Astrocyte (in vitro differentiated cells and primary cell): ENCODE measurements at places on chromosomes 6 and 20.

DNA sequence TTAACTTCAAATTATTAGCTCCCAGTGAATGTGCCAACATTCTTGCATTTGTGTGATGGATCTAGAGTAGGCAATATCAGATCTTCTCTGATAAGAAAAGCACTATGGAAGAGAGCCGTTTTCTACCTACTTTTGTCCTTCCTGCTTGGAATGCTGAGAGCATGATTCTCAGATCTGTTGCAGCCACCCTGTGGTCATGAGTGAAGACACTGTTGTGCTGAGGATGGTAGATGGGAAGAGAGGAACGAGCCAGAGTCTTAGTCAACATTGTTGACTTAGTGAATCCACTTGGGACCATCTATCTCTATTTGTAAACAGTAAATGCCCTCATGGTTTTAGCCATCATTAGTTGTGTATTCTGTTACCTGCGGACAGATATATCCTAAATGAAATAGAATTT is 202.6 kb downstream of the CD109 start:
- H3K4me3 ChIP-seq: no peak overlapping the region
- no peak overlapping the region for H3K27ac ChIP-seq
- no peaks in the 10 kb centered on the region for H3K36me3 ChIP-seq
- H3K4me1 ChIP-seq: no peaks in the 10 kb centered on the region
- no peak for DNase-seq

- peak overlapping the region; percentile 64 for H3K4me3 ChIP-seq
- no peak overlapping the region for H3K27ac ChIP-seq
- no peaks in the 10 kb centered on the region for H3K36me3 ChIP-seq
- DNase-seq: peak; percentile 27
Observed at GRCh38 chr20:40688129-40689099, 622 bp downstream of the MAFB start.

DNA sequence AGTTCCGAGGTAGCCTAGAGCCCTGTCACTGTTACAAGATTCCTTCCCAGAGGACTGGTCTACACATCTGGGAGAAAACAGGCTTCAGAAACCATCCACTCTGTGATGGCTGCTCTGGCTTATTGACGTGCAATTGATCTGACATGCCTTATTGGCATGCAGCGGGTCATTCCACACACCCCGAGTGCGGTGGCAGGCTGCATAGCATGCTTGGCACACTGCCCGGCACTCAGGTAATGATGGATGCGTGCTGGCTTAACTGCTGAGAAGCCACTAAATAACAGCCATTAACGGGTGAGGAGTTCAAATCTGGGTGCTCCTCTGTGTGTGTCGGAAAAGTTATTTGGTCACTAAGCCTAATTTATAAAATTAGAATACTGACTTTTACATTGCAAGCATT is 67.9 kb upstream of the CDH4 start:
- H3K27me3 ChIP-seq: no peaks in the 10 kb centered on the region
- no peaks in the 10 kb centered on the region for H3K36me3 ChIP-seq
- H3K4me1 ChIP-seq: peaks cover 15% of the 10 kb centered on the region
- DNase-seq: peak; percentile 34
- H3K27ac ChIP-seq: no peak overlapping the region

DNA sequence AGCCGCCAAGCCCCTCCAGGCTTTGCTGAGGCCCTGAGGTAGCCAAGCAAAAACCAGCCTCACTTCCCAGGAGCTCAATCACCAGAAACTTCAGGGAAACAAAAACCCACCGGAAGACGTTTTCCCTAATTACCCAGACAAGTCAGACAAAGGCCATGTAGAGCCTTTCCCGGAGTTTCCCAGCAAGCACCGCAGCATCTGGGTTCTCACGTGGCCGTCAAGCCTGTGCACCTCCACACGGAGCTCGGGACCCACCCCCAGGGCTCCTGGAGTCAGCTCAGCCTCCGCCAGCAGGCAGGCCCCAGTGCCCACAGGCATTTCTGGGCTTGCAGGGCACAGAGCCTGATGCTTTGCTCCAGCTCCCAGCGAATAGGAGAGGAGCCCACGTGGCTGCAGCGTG is 10.1 kb upstream of the MRGBP start:
- H3K4me3 ChIP-seq: no peak overlapping the region
- no peaks in the 10 kb centered on the region for H3K4me1 ChIP-seq
- H3K27me3 ChIP-seq: peaks cover 9% of the 10 kb centered on the region

DNA sequence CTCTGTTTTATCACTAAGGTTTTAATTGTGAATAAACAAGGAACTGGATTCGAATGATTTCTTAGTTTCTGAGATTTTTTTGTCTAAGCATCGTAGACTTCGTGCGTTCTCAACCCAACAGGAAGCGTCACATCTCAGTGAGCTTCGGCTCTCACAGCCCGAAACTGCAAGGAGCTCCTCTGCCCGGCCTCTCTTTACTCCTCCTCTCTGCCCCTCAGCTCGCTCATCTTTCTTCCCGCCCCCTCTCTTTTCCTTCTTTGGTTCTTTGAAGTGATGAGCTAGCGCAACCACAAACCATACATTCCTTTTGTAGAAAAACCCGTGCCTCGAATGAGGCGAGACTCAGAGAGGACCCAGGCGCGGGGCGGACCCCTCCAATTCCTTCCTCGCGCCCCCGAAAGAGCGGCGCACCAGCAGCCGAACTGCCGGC is 480 bp upstream of the NT5E start:
- H3K36me3 ChIP-seq: peaks cover 3% of the 10 kb centered on the region
- peak; percentile 83 for DNase-seq
- peaks cover 34% of the 10 kb centered on the region for H3K4me1 ChIP-seq
- no peaks in the 10 kb centered on the region for H3K27me3 ChIP-seq

DNA sequence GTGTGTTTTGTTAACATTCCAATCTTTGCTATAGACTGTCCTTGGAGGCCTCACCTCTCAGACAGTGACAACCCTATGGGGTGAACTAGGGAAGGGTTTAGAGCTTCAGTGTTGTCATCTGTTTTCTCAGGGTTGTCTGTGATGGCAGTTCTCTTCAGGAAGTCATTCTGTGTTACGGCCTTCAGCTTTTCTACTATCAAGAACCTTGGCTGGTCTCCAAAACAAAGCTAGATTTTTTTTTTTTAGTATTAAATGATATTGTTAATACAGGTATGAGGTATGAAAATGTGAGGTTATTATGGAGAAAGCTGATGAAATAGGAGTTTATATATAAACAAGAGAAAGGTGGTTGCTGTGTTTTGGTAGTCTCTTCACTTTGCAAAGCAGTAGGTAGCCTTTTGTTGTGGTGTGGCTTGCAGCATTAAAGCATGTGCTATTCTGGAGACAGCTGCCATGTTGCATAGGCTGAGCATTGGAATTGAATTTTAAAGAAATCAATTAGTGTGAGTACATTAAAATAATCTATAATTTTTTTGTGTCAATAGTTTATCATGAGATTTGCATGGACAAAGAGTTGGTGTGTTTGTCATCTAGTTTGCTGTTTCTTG is 162.6 kb downstream of the CARMIL1 start:
- no peaks in the 10 kb centered on the region for H3K36me3 ChIP-seq
- no peaks in the 10 kb centered on the region for H3K27me3 ChIP-seq
- H3K27ac ChIP-seq: no peak overlapping the region
- H3K4me1 ChIP-seq: no peaks in the 10 kb centered on the region

DNA sequence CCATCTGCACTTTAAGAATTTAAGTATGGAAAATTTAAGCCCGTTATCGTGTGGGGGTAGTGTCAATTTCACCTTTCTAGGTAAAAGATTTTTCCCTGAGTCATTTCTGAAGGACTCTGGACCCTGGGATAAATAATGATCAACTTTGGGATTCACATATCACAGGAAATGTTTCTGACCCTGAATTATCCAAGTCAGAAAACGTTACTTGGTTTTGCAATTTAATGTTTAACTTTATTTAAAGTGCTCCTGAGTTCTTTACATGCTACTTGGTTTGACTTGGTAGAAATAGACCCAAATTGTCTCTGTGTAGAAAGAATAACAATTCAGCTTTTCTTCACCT is 1.5 kb upstream of the SLC17A3 start:
- no peak for DNase-seq
- H3K27me3 ChIP-seq: no peaks in the 10 kb centered on the region
- H3K4me1 ChIP-seq: no peaks in the 10 kb centered on the region
- no peak overlapping the region for H3K27ac ChIP-seq
- H3K36me3 ChIP-seq: no peaks in the 10 kb centered on the region

DNA sequence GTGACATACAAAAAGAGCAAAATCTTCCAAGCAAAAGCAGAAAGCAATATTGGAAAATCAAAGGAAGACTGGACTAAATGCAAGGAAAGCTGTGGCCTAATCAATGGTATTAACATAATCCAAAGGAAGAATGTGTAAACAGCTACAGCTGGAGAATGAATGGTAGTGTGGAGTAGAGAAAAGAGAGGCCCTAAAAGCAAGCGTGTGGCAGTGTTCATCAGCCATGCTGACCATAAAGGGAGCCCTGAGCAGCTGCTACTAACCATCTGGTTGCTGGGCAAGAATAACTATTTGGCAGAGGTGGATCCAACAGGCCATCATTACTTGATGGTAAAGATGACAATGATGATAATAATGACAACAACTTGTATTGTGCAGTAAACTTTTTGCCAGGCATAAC is 148.5 kb upstream of the BEND6 start:
- H3K4me1 ChIP-seq: peaks cover 61% of the 10 kb centered on the region
- H3K27ac ChIP-seq: peak overlapping the region; percentile 89
- no peaks in the 10 kb centered on the region for H3K27me3 ChIP-seq
- no peaks in the 10 kb centered on the region for H3K36me3 ChIP-seq

- no peaks in the 10 kb centered on the region for H3K27me3 ChIP-seq
- H3K4me1 ChIP-seq: no peaks in the 10 kb centered on the region
- peaks cover 32% of the 10 kb centered on the region for H3K36me3 ChIP-seq
- no peak overlapping the region for H3K4me3 ChIP-seq
- DNase-seq: no peak
- no peak overlapping the region for H3K27ac ChIP-seq
Observed at GRCh38 chr6:154806804-154807203, 73.6 kb downstream of the SCAF8 start.
